ENCODE measurements at places on chromosomes 7 and 10.

DNA sequence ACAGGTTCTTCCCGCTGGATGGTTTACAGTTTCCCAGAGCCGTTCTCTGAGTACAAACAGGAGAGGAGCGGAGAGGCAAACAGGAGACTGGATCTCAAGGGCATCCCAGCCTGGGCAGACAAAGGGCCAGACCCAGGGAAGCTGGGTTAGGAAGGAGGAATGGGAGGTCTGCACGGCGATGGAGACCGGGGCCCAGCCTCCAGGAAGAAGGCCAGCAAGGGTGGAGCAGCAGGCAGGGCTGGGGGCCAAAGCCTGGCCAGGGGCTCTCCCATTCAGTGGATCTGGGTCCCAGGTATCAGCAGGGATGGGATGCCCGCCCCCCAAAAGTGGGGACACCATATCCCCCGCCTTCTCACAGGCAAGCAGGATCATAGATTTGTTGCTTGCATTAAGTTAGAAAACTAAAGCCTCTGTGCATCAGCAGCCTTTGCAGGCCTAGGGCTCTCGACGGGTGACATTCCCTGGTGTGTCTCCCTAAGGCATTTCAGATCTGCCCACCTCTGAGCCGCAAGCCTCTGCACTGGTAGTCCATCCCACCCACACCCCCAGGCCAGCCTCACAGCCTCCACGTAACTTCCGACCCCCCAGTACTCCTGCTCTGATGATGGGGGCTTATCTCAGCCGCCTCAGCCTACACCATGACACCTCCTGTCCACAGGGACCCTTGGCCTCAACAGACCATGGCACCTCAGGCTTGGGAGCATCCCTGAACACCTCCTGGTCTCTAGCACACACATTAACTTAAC, 59.9 kb downstream of the TNS3 start:
- DNase-seq = no peak

DNA sequence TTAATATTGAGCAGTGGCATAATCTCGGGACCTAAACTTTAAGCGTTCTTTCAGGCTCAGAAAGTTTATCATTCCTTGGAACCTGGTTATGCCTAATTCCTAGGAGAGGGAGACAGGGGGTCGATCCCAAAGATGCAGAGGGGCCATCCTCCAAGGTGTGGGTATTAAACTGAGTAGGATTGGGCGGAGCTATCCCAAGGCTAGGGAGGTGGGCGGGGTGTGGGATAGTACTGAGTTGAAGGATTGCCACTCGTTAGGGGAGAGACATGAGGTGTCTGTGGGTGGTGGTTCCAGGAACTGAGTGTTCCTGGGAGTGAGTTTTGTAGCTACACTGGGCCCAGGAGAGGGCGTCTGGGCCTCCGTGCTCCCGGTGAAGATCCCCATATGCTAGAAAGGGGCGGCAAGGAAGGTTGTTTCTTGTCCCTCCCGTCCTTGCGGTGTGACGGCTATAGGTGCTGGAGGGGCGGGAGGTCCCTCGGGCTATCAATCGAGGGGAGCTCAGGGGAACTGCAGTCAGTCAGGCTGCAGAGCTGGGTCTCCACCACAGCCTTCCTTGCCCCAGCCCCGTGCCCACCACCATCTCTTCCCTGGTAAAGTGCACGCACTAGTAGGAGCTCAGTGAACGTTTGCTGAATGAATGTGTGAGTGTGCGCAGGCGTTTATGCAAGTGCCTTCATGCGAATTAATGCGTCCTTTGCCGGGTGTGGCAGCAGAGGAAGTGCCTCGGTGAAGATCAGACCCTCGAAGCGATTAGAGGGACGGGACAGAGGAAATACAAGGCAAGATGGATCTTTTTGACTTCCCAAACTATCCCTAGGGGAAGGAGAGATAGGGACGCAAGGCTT, 3.0 kb upstream of the HMX2 start:
- DNase-seq = no peak

DNA sequence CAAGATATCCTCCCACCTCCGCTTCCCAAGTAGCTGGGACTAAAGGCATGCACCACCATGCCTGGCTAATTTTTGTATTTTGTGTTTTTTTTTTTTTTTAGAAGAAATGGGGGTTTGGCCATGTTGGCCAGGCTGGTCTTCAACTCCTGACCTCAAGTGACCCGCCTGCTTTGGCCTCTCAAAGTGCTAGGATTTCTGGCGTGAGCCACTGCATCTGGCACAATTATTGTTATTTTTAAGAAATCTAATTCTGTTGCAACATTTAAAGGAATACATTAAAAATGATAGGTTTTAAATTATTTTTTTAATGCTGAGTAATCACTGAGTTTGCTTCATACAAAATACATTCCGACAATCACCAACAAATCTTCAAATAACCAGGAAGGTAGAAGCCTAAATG, 178.1 kb upstream of the SEMA3E start:
- DNase-seq = no peak

DNA sequence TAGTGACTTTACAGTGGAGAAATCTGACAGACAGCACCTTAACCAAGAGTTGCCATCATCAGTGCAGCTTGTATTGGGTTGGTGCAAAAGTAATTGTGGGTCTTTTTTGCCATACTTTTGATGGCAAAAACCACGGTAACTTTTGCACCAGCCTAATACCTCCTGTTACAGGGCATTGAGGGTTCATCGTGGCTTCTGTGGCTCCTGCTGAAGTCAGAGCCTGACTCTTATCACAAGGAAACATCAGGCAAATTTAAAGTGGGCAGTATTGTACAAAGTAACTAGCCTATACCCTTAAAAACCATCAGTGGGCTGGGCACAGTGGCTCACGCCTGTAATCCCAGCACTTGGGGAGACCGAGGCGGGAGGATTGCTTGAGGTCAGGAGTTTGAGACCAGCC, 117.4 kb downstream of the HECW1 start:
- DNase-seq = no peak

GRCh38 chr10:22934726-22935125, 6.9 kb downstream of the ARMC3 start:
- DNase-seq = no peak

GRCh38 chr10:95289003-95289920, 1.5 kb downstream of the PDLIM1 start:
- DNase-seq = no peak

DNA sequence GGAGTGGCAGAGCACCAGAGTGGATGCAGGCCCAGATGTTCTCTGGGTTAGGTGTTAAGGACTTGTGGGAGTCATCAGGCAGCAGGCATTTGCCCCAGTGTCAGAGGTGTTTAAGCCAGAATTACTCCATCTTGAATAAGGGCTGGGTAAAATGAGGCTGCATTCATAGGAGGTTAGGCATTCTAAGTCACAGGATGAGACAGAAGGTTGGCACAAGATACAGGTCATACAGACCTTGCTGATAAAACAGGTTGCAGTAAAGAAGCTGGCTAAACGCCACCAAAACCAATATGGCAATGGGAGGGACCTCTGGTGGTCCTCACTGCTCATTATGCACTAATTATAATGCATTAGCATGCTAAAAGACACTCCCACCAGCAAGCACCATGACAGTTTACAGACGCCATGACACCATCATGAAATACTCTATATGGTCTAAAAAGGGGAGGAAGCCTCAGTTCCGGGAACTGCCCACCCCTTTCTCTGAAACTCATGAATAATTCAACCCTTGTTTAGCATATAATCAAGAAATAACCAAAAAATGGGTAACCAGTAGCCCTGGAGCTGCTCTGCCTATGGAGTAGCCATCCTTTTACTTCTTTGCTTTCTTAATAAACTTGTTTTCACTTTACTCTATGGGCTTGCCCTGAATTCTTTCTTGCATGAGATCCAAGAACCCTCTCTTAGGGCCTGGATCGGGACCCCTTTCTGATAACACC, 882 bp upstream of the LRRC61 start:
- DNase-seq = peak; percentile 46
